ENCODE measurements at places on chromosomes 16 and 17.

GRCh38 chr16:47732523-47733111, 271.5 kb downstream of the PHKB start:
- no peak for DNase-seq

DNA sequence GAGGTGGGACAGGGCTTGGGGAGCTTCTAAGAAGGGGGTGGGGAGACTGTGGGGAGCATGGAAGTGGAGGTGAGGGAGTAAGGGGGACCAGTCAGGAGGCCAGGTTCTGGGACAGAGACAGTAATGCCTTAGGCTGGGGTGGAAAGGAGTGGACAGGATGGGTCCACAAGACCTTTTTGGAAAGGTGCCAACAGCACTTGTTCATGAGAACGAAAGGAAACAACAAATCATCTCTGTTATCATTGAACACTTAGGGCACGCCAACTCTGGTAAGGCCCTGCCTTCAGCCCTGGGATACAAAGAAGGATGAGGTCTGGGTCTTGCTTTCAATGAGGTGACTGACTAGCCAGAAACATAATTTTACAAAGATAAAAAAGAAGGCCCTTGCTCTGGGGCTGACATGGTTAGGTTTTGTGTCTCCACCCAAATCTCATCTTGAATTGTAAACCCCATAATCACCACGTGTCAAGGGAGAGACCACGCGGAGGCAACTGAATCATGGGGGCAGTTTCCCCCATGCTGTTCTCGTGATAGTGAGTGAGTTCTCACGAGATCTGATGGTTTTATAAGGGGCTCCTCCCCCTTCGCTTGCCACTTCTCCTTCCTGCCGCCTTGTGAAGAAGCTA, 113.8 kb downstream of the SLC39A11 start:
- DNase-seq = no peak

- DNase-seq = no peak
Measured at GRCh38 chr17:17552351-17553216, 38.9 kb downstream of the PEMT start.

GRCh38 chr17:68953340-68953997, 1.7 kb downstream of the ABCA8 start:
- DNase-seq = no peak

DNA sequence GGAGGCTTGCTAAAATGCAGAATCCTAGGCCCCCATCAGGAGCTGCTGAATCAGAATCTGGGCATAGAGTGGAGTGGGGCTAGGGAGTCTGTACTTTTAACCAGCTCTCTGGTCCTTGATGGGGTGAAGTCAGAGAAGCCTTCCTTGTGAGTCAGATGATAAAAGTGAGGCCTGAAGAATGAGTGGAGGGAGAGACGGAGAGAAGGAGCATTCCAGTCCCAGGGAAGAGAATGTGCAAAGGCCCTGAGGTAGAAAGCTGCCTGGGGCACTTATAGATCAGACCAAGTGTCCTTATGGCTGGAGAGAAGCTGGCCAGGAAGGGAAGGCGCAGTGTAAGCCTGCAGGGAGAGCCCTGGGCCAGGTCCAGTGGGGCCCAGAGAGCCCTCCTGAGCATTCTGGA, 235.1 kb upstream of the NLRP1 start:
- DNase-seq = no peak

DNA sequence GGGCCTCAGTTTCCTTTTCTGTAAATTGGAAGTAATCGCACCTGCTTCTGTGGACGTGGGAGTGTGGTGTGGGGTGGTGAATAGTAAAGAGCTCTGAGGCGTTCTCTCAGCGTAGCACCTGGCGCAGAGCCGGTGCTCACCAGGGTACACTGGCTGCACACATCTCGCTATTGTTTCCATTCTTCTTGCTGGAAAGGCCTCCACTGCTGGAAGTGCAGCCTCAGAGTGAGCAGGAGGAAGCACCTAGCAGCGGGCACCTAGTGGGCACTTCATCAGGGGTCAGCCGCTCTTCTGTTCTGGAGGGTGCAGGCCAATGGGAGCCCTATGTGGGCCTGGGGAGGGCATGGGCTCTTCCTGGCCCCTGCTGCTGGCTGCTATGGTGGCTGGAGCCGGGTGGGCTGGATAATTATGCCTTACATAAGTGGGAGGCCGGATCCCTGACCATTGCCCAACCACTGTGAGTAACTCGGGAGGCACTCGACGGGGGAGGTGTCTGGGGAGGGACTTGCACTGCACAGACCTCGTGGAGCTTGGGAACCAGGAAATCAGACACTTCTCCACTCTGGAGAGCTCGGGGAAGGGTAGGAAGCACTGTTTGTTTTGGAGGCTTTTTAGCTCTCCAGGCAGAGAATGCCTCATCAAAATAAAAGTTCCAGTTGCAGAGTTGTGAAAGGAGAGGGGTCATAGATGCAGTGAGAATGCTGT, 1.7 kb downstream of the MAP2K3 start:
- no peak for DNase-seq

DNA sequence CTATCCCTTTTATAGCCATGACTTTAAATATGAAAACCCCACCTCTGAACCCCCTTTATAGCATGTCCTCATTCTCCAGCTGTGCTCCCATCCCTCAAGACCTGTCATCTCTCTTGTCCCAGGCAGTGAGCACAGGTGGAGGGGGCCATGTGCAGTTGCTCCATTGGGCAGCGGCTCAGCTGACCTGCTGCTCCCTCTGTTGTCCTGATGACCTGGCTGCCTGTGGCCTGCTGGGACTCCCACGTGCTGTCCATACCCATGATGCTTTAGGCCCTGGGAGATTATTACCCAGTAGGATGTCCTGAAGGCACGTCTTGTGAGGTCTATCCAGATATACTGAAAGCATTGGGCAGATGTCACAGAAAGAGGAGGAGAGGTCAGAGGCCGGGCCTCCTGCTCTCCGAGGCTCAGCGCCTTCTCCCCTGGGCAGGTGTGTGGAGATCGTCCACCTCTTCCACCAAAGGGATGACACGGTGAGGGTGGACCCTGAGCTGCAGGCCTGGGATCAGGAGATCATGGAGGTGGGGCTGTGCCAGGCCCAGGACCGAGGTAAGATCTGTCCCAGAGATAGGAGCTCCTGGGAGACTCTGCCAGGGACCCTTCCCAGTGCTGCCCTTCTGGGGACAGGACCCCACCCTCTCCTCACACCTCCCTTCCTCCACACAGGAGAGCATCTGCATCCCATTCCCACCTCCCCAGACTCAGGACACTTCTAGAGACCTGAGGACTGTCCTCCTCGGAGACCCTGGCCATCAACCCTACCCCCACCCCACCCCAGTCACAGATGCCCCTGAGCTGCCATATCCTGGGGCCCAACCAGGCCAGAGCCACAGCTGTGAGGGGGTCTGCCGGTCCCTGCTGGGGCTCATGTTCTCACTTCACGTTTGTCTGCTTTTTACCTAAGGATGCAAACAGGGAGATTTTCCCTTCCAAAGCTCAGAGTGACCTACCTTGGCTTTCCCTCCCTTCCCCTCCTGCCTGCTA, 58.0 kb downstream of the GOSR1 start:
- DNase-seq = no peak

DNA sequence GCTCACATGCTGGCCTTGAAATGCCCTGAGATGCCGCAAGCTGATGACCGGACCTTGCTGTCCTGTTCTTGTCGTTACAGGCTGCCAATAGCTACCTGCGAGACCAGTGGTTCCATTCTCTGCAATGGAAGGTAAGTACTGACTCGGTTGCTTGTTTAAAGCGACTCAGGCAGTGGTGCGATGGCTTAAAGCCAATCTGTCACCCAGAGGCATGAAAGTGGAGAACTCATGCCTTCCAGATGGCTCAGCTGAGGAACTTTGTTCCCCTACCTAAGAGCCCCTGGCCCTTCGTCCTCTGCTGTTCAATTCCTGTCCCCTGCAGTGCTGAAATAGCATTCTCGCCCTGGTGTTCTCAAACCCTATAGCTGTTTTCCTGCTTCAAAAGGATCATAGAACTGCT, 158.3 kb upstream of the PLCG2 start:
- no peak for DNase-seq

GRCh38 chr17:16007439-16007838, 7.8 kb downstream of the TTC19 start:
- no peak for DNase-seq

GRCh38 chr17:83175119-83175821, 95.9 kb downstream of the METRNL start:
- no peak for DNase-seq

DNA sequence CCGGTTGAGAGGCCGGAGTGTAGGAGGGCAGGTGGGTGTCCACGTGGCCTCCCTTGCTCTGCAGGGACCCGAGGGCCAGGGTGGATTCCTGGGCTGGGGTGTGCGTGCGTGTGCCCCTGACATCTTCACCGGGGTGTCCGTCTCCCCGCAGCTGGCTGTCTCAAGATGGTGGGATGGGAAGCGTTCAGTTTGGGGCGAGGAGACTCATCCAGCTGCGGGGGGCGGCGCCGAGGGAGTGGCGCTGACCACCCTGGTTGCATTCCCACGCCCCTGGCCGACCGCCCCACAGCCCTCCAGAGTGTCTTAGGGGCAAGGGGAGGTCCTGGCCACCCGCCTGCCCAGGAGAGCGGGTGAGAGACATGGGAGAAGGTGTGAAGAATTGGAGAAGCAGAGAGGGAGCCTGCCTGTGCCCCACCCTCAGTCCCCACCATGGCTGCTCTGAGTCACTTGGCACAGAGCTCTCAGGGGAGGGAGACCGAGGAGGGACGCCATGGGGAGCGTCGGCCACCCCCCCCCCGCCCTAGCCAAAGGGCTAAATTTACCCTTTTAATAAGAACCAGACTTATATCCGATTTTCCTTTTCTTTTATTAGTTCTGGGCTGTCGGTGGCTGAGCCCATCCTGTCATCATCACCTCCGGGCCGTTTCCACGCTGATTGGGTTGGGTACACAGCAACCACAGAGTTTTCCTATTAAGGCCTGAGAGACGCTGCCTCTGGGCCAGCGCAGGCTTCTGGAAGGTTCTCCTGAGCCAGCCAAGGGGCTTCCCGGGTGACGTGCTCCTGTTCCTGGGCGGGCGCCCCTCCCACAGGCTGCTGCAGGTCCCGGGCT, 22.0 kb downstream of the BAHCC1 start:
- no peak for DNase-seq

- DNase-seq = no peak
Measured at GRCh38 chr16:67922740-67923139, 8.9 kb downstream of the CTRL start.

GRCh38 chr17:40309949-40310510, 1.1 kb downstream of the RARA start:
- no peak for DNase-seq

GRCh38 chr16:81711657-81712319, 67.3 kb upstream of the PLCG2 start:
- no peak for DNase-seq

GRCh38 chr17:69898601-69899000, 176.4 kb upstream of the KCNJ16 start:
- no peak for DNase-seq

DNA sequence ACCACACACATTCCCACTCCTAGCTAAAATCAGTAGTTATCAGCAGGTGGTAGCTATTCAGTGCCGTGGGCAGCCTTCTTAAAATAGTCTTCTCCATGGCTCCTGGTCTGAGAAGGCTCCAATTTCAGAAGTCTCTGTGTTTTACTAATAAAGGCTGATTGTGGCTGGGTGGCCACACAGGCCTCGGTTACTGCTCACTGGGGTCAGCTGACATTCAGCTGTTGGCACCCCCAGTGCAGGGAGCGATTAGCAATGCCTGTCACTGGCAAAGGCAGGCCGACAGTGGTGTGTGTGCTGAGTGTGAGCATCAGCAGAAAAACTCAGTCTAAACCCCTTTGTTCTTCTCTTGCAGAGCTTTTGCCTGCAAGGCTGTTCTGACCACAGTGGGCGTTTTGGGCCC, 16.6 kb upstream of the DBNDD1 start:
- DNase-seq = no peak

GRCh38 chr16:68732042-68732680, 4.9 kb upstream of the CDH1 start:
- no peak for DNase-seq

- DNase-seq = no peak
Measured at GRCh38 chr16:1121009-1121408, 25.0 kb upstream of the C1QTNF8 start.

DNA sequence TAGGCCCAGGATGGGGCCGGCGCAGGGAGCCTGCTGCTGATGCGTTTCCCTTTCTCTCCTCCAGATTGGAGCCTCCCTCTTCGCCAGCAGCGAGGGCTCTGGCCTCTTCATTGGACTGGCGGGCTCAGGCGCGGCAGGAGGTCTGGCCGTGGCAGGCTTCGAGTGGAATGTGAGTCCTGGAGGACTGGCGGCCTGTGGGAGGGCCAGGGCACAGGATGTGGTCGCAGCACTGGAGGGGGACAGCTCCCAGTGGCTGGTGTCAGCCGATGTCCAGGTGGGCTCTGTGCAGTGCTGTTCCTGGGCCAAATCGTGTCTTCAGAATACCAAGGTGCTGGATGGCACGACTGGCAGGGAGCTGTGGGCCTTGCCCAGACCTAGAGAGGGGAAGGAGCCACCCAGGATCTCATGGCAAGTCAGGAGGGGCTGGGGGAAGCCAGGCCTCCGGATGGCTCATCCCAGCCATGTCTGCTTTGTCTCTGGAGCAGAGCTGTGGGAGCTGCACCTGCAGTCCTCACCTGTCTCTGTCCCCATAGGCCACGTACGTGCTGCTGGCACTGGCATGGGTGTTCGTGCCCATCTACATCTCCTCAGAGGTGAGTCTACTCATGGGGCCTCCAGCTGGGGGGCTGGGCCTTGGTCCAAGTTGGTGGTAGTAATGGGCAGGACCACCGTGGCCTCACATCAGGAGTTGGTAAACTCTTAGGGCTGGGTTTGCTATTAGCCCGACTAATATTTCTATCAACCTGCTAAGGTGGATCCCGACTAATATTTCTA, 7.3 kb downstream of the SLC5A10 start:
- no peak for DNase-seq

- no peak for DNase-seq
Measured at GRCh38 chr17:199806-200545, 18.5 kb upstream of the DOC2B start.

- DNase-seq = no peak
Measured at GRCh38 chr16:20798364-20798763, 7.9 kb downstream of the ERI2 start.

DNA sequence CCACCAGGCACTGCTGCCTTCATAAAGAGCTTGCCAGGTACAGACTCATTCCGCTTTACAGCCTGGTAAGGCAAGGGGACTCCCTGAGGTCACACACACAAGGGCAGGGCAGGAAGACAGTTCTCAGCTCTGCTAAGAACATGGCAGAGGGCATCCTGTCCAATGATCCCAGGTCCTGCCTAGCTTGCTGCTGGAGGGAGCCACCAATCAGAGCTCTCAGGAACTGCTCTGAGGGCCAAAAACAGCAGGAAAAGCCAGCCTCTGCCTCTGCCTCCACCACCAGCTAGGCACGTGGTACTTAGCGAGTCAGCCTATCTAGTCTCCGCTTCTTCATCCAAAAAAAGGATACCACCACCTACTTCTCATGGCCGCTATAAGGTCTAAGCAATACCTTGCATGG, 66.1 kb downstream of the GTF3C1 start:
- no peak for DNase-seq

GRCh38 chr17:37138571-37139120, 189.9 kb downstream of the AATF start:
- no peak for DNase-seq

GRCh38 chr17:851924-852323, 69.8 kb downstream of the MRM3 start:
- DNase-seq = no peak

GRCh38 chr17:5050278-5050677, 15.1 kb upstream of the SLC52A1 start:
- no peak for DNase-seq

GRCh38 chr16:85690469-85691064, 1.8 kb upstream of the GINS2 start:
- no peak for DNase-seq
